ENCODE measurements at places on chromosomes 4 and X. TPM values are rescaled to one million over a fixed set of nuclear protein-coding genes. Genes with fewer than 3 reads are reported as not detected.

DNA sequence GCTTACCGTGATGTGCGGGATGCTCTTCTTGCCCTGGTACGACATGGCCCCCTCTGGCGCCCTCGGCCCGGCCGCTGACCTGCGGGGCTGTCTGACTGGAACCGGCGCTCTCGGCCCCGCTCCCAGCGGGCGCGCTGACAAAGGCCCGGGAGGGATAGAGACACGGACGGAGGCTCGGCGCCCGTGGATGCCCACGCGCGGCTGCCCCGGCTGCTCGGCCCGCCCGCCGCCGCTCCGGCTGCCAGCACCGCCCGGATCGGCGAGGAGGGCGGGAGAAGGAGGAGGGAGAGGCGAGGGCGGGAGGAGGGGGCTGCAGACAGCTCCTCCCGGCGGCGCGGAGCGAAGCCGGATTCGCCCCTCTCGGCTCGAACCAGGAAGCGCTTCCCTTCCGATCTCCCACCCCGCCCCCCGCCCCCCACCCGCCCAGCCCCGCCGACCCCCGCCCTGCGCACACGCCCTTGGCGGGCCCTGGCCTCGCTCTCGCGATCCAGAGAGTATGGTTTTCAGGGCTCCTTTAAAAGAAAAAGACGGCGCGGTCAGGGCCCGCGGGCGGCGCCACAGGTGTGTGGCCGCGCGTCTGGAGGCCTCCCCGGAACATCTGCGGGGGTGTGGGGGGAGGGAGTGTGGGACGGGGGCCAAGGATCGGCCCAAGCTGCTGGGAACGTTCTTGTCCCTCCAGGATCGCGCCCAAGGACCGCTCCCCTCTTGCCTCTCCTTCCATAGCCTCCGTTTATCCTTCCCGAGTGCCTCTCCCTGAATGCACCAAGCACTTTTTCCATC lies 4.5 kb downstream of the CRMP1 start:
- DNase-seq, result no peak
- H3K36me3 ChIP-seq, result peaks cover 7% of the 10 kb centered on the region
- H3K27me3 ChIP-seq, result peaks cover 20% of the 10 kb centered on the region

DNA sequence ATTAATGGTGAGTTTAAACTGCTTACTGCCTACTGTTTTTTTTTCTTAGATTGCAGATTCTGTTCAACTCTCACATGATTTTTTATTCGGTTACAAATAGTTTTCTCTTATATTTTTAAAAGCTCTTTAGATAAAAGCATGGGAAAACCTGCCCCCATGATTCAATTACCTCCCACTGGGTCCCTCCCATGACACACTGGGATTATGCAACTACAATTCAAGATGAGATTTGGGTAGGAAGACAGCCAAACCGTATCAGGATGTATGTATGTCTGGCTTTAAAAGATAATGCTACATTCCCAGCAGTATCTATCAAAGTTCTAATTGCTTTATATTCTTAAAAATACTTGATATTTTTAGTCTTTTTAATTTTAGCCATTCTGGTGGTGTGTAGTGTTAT lies 131.5 kb downstream of the JADE1 start:
- no peaks in the 10 kb centered on the region for H3K27me3 ChIP-seq
- H3K4me1 ChIP-seq, result no peaks in the 10 kb centered on the region
- H3K36me3 ChIP-seq, result no peaks in the 10 kb centered on the region

Gene RASSF6
- 0.28 TPM for total RNA-seq

- no peaks in the 10 kb centered on the region for H3K36me3 ChIP-seq
- no peaks in the 10 kb centered on the region for H3K27me3 ChIP-seq
- no peak for DNase-seq
- no peak overlapping the region for H3K27ac ChIP-seq
- H3K4me1 ChIP-seq, result no peaks in the 10 kb centered on the region
- H3K4me3 ChIP-seq, result no peak overlapping the region
Measured at GRCh38 chr4:138344054-138344453, 101.9 kb upstream of the SLC7A11 start.

- peaks cover 8% of the 10 kb centered on the region for H3K4me1 ChIP-seq
- no peaks in the 10 kb centered on the region for H3K27me3 ChIP-seq
- no peak overlapping the region for H3K4me3 ChIP-seq
- H3K36me3 ChIP-seq, result peaks cover 37% of the 10 kb centered on the region
- no peak overlapping the region for H3K27ac ChIP-seq
Measured at GRCh38 chr4:108029016-108029720, 39.5 kb downstream of the HADH start.

DNA sequence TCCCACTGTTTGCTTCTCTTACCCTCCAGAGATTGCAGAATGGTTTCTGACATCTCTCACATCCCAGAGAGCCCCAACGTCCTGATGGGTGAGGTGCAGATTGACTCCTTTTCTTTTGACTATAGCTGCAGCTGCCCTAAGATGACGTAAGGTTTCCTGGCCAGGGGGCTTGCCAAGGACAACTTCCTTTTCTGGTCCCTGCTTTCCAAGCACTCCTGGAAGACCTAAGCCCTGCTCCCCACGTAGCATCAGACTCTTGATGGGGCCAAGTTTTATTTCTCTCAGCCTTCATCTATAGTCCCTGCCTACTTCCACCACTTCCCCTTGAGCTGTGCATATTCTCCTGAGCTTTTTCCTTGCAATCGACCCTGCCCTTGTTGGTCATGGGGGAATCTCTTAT lies 497.7 kb downstream of the IDS start:
- H3K27me3 ChIP-seq, result no peaks in the 10 kb centered on the region
- no peak for DNase-seq
- H3K4me1 ChIP-seq, result no peaks in the 10 kb centered on the region
- no peak overlapping the region for H3K4me3 ChIP-seq
- H3K27ac ChIP-seq, result no peak overlapping the region

Gene HTRA3
- total RNA-seq, result 8.7 TPM

Gene RS1
- 0.06 TPM for total RNA-seq

- H3K4me3 ChIP-seq, result no peak overlapping the region
- H3K36me3 ChIP-seq, result peaks cover 65% of the 10 kb centered on the region
- no peak for DNase-seq
- no peak overlapping the region for H3K27ac ChIP-seq
- H3K4me1 ChIP-seq, result no peaks in the 10 kb centered on the region
Measured at GRCh38 chr4:3208826-3209225, 40.1 kb upstream of the MSANTD1 start.

Gene BTK
- 7.3 TPM for total RNA-seq

DNA sequence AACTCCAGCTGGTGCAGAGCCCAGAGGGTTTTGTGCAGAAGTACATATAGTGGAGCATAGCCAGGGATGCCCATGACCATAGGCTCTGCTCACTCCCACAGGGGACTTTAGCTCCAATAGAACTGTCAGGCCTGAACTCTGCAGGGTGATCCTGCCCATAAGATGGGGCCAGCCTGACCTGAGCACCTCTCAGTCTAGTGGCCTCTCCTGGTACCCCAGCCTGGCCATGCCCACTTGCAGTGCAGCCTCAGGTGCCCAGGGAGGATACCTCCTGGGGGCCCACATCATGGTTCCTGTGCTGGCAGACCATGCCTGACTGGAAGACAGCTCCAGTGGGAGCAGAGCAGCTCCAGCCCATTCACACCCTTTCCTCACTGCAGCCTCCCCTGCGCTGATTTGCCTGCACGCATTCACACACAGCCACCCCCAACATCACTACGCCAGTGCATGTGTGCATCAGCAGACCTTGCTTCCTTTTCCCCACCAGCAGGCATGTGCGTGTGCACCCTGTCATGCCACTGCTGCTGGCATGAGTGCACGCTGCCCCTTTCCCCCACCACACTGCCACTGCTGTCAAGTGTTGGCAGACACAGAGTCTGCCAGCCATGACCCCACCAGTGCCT lies 53.0 kb upstream of the MMAA start:
- H3K4me1 ChIP-seq, result no peaks in the 10 kb centered on the region
- no peak overlapping the region for H3K4me3 ChIP-seq
- no peaks in the 10 kb centered on the region for H3K36me3 ChIP-seq
- no peaks in the 10 kb centered on the region for H3K27me3 ChIP-seq
- DNase-seq, result no peak

Gene TIMM17B
- 42.4 TPM for total RNA-seq

- H3K27me3 ChIP-seq, result no peaks in the 10 kb centered on the region
- no peak overlapping the region for H3K4me3 ChIP-seq
- no peaks in the 10 kb centered on the region for H3K36me3 ChIP-seq
- no peaks in the 10 kb centered on the region for H3K4me1 ChIP-seq
Measured at GRCh38 chrX:21056622-21057021, 317.6 kb upstream of the CNKSR2 start.

- H3K4me3 ChIP-seq, result no peak overlapping the region
- H3K27me3 ChIP-seq, result peaks cover 11% of the 10 kb centered on the region
- no peak overlapping the region for H3K27ac ChIP-seq
- H3K4me1 ChIP-seq, result no peaks in the 10 kb centered on the region
Measured at GRCh38 chrX:41405551-41405950, 41.6 kb upstream of the NYX start.

GRCh38 chr4:174375422-174375821 lies 91.7 kb downstream of the CEP44 start:
- H3K4me1 ChIP-seq, result no peaks in the 10 kb centered on the region
- H3K4me3 ChIP-seq, result no peak overlapping the region
- DNase-seq, result no peak
- no peak overlapping the region for H3K27ac ChIP-seq

GRCh38 chr4:14615671-14616070 lies 386.6 kb upstream of the CPEB2 start:
- no peak overlapping the region for H3K4me3 ChIP-seq
- peaks cover 1% of the 10 kb centered on the region for H3K4me1 ChIP-seq
- H3K36me3 ChIP-seq, result no peaks in the 10 kb centered on the region
- H3K27me3 ChIP-seq, result no peaks in the 10 kb centered on the region
- no peak for DNase-seq

DNA sequence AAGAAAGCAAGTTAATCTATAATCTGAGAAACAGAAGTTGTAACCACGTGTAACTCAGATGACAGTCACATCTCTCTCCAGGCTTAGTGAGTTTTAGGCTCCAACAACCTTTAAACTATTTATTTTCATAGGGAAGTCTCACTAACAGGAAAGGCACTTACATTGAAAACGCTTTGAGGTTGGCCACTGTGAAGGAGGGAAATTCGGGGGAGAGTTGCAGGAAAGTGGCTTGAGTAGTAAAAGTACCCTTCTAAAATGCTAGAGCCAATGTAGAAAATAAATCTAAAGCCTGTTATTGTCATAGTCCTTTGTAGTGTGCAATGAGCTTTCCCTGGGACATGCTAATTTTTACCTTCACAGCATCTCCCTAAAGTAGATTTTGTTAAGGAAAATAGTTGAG lies 995 bp upstream of the NFXL1 start:
- no peaks in the 10 kb centered on the region for H3K27me3 ChIP-seq
- no peak for DNase-seq
- no peak overlapping the region for H3K4me3 ChIP-seq
- no peaks in the 10 kb centered on the region for H3K36me3 ChIP-seq

Gene RAB39B
- total RNA-seq, result 5.7 TPM

DNA sequence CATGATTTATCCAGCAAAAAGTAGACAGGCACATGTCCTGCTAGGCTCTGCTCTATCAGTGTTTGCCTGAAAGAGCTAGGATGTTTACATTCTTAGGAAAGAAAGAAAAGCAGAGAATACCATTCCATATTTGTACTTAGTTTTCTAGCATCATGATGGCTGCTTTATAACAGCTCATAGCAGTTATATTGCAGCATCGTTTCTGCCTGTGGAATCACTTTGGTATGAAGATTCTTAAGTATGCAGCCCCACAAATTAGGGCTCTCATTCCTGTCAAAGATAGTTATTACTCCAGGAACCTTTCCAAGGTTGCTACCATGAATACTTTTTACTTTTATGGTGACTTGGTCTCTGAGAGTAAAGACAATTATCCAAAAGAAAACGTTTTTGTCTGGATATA lies 119.0 kb upstream of the MYOZ2 start:
- H3K4me1 ChIP-seq, result no peaks in the 10 kb centered on the region
- H3K27ac ChIP-seq, result no peak overlapping the region
- no peaks in the 10 kb centered on the region for H3K27me3 ChIP-seq
- no peak for DNase-seq
- no peaks in the 10 kb centered on the region for H3K36me3 ChIP-seq

Gene MAGEE1
- 23.6 TPM for total RNA-seq

- no peaks in the 10 kb centered on the region for H3K27me3 ChIP-seq
- no peaks in the 10 kb centered on the region for H3K36me3 ChIP-seq
- no peak overlapping the region for H3K4me3 ChIP-seq
- no peak for DNase-seq
Measured at GRCh38 chr4:118751629-118752323, 66.6 kb downstream of the METTL14 start.

DNA sequence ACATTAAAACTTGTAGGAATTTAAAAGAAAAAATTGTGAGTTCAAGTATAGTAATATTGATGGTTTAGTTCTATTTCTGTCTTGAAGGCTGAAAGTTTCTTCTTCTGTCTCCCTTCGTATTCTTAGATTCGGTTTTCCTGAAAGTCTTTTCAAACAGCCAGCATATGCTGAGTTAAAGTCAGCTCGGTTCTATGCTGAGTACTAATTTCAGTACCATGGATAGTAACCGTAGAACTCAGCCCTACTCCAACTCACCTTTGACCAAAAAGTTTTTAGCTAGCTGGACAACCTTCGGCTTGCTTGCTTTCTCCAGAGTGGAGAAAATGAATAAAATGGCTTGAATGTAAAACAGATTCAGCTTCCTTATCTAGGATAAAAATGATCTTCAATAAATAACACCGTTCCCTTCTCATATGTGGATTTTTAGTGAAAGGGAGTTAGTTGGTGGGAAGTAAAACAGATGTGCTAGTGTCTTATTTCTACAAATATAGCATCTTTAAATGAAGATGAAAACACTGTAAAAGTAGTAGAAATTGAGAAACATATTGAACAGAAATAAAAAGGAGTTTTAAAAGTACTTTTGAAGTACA lies 5.2 kb downstream of the POU4F2 start:
- no peaks in the 10 kb centered on the region for H3K36me3 ChIP-seq
- no peak for DNase-seq
- peaks cover 33% of the 10 kb centered on the region for H3K4me1 ChIP-seq
- no peak overlapping the region for H3K27ac ChIP-seq

DNA sequence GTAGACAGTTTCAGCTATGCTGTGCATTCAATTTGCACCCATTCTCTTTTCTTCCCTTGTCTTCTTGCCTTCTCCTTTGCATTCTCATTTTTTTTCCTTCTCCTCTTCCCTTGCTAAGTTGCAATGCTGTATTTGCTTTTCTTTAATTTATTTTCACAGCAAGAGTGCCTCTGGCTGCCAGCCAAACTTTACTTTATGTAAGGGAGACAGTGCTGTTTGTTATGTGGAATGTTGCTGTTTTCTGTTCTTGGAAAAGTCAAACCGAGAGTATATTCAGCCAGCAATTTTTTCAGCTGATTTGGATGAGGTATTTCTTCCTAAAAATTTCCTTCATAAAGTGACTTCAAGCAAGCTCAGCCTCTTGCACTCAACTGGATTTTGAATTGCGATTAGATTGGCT lies 1293.4 kb downstream of the ARAP2 start:
- peak; percentile 85 for DNase-seq
- no peak overlapping the region for H3K27ac ChIP-seq
- H3K4me3 ChIP-seq, result no peak overlapping the region

- H3K27me3 ChIP-seq, result no peaks in the 10 kb centered on the region
- no peaks in the 10 kb centered on the region for H3K36me3 ChIP-seq
- H3K27ac ChIP-seq, result no peak overlapping the region
- no peak overlapping the region for H3K4me3 ChIP-seq
- H3K4me1 ChIP-seq, result no peaks in the 10 kb centered on the region
Measured at GRCh38 chr4:93289831-93290230, 538.7 kb upstream of the ATOH1 start.
